ENCODE measurements at places on chromosomes 2 and 18.

GRCh38 chr18:55484773-55485172, 103.2 kb downstream of the TCF4 start:
- DNase-seq: no peak

GRCh38 chr2:12675801-12676200, 40.9 kb upstream of the TRIB2 start:
- DNase-seq: no peak

GRCh38 chr2:136334967-136335366, 217.0 kb upstream of the CXCR4 start:
- no peak for DNase-seq

DNA sequence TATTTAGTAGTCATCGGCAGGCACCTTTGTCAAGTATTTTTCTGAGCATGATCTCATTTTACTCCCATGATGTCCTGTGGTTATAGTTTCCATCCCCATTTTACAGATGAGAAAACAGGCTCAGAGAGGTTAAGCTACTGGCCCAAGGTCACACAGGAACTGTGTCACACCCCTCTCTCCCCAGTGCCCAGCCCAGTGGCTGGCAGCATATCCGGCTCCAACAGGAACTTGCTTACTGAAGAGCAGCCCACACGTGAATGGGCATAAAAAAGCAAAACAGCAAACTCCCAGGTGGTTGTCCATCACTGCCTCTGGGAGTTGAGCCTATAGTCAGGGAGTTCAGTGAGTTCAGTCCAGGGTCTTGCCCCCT, 8.3 kb upstream of the KLF11 start:
- DNase-seq: no peak

- no peak for DNase-seq
Measured at GRCh38 chr2:159468257-159468656, 148.1 kb downstream of the BAZ2B start.

DNA sequence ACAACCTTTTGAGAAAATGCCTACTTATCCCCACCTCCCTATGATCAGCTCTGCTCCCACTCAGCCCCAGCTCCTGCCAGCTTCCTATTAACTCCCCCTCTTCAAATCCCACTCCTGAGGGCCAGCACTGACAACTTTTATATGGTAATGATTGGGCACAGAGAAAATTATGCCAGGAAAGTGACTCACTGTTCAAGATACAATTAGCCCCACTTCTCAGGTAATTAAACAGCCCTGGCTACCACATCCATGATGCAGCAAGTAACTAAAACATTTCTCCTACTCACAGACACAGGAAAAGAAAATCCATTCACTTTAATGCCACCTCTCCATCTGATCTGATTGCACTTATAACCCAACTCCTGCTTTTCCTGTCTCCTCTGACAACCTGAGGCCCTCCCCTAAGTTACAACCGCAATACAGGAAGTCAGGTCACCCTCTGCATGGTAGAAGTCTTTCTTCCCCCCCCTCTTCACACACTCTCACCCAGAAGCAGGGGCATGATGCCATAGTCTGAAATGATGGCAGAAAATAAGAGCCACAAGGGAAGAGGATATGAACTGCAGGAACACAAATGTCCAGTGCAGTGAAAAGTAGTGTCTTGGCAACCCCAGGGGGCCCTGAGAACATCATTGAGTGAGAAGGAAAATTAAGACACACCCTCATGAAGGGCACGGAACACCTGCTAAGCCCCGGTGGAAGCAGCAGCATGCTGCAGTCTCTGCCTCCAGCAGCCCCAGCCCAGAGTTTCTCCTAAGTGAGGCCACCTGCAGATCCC, 54.4 kb downstream of the STK39 start:
- DNase-seq: peak; percentile 70

- DNase-seq: no peak
Measured at GRCh38 chr2:128626760-128627511, 308.3 kb upstream of the HS6ST1 start.

DNA sequence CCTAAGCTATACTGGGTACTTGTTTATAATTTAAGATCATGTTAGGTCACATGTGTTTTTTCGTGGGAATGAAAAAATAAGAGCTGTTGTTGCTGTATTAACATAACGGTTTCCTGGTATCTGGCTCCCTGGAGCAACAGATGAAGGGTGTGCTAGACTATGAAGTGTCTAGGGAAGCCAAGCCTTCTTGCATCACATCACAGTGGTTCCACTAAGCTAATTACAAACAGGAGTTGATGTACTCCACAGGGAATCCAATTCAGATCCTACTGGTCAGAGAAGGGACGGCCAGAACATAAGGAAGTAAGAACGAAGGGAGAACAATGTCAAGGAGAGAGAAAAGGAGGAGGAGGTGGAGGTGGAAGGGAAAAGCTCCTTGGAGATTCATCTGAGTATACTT, 193.0 kb upstream of the CYP26B1 start:
- DNase-seq: no peak

GRCh38 chr2:235560345-235560744, 66.5 kb downstream of the AGAP1 start:
- DNase-seq: no peak

All from ACHN (cell line).